CD4-positive, alpha-beta T cell treated with Interleukin-1 beta for 1 hour (primary cell): ENCODE measurements at places on chromosomes 16 and 17.
A peak's percentile ranks its signal among the peaks of the same experiment; 100 is the strongest.

GRCh38 chr16:56424791-56425438, 430 bp downstream of the AMFR start:
- peak; percentile 22 for DNase-seq

DNA sequence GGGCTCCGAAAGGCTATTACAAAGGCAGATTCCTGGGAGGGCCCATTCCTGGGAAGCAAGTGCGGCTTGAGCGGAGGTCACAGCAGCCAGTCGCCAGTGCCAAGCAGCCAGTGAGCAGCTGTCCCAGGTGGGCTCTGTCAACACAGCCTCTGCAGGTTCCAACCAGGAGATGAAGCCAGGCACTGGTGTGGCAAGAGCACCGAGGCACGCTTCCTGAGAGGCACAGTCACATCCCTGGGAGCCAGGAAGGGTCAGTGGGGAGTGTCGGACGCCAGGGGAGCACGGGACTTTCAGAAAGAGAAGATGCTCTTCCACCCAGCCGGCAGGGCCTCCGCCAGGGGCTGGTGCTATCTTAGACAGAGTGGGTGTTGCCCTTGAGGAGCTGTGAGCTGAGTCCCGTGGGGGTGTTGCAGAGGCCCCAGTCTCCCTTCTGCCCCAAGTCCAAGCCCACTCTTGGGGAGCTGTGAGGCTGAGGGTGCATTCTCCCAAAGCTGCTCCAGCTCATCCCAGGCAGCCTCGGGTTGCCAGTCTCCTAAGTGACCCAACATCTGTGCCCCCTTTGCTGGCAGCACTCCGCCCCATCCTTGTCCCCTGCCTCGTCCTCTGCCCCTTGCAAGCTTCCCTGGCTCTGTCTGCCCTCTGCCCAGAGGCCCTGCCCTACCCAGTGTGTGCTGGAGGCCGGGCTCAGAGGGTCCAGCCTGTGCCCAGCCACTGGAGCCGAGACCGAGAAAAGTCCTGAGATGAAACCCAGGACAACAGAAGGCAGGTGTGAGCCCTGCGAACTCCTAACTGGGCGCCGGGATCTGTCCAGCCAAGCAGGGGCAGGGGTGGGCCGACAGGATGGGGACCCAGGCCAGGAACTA, 6.6 kb downstream of the UBALD1 start:
- DNase-seq, result no peak

- no peak for DNase-seq
These were observed 7.8 kb downstream of the PLCG2 start for GRCh38 chr16:81786868-81787267.

DNA sequence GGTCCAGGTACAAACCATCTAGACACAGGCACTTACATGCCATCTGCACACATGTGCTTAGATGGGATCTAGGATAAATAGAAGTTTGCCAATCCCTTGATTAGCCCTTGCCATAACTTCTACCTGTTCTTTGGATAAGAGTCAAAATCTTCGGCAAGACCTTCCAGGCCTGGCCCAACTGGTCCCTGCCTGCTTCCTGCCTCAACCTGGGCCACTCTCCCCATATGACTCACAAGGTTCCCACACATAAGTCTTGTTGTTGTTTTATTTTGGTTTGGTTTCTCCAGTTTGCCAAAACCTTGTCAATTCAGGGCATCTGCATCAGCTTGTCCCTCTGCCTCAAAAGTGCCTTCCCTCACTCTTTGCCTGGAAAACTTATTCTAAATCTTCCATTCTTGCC, 95.3 kb upstream of the XYLT1 start:
- DNase-seq, result no peak

- DNase-seq, result peak; percentile 1
These were observed 17.5 kb upstream of the C17orf78 start for GRCh38 chr17:37358098-37358829.

GRCh38 chr16:67800338-67800926, 5.9 kb downstream of the RANBP10 start:
- no peak for DNase-seq

- peak; percentile 47 for DNase-seq
These were observed 146.1 kb downstream of the IRF8 start for GRCh38 chr16:86044881-86045590.

GRCh38 chr16:59144326-59144725, 410.2 kb upstream of the GOT2 start:
- DNase-seq, result no peak

DNA sequence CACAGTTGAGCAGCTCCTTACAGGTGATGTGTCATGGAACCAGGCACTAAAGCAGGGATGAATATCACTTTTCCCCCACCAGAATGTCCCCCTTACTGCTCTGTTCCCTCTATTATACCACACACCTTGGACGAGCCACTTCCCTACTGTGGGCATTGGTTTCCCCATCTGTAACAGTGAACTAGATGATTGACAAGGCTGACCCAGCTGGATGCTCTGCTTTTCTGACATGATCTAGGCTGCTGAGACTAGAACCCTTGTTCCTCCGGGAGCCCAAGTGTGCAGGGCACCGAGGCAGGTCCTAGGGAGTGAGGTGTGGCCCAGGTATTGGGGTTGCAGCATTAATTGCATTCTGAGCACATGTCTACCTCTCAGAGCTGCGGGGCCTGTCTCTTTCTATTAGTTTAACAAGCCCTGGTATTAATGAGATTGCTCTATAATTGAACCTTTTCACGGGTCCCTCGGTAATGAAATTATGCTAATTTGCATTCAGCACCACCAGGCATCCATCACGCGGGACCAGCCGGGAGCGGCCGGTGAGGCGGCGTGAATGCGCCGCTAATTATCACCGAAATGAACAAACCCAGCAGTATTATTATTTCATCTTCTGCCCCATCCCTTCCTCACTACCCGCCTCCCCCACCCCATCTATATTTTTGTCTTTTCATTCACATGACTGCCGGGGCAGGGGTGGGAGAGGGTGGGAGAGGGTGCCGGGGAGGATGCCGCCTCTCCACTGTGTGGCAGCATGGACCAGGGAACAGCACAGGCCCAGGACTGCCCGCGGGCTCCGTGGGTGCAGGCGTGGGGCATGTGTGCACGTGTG, 121.1 kb downstream of the CYLD start:
- no peak for DNase-seq

- DNase-seq, result no peak
These were observed 57.2 kb downstream of the TBC1D16 start for GRCh38 chr17:79978548-79978855.

DNA sequence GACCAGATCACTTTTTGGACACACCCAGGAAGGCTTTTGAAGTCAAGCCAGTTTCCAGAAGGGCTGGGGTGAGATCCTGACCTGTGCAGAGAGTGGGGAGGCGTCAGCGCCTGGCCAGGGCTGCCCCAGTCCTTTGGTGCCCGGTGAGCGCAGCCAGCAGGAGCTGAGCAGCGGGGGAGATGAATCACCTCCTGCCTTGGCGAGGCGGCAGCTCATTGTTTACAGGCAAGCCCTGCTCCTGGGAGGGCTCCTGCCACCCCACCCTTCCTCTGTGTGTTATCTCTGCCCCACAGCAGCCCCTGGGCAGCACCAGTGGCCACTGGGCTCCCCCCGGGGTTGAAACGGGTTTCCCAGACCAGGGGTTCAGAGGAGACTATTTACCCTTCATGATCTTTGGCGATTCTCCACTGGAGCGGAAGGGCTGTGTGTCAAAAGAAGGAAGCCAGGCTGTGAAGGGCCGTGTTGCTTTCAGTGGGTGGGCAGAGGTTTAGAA, 14.1 kb upstream of the ITGB4 start:
- DNase-seq, result no peak

GRCh38 chr16:13866073-13866472, 53.9 kb upstream of the ERCC4 start:
- peak; percentile 8 for DNase-seq

- DNase-seq, result no peak
These were observed 106.7 kb downstream of the FOXL1 start for GRCh38 chr16:86685076-86685475.

DNA sequence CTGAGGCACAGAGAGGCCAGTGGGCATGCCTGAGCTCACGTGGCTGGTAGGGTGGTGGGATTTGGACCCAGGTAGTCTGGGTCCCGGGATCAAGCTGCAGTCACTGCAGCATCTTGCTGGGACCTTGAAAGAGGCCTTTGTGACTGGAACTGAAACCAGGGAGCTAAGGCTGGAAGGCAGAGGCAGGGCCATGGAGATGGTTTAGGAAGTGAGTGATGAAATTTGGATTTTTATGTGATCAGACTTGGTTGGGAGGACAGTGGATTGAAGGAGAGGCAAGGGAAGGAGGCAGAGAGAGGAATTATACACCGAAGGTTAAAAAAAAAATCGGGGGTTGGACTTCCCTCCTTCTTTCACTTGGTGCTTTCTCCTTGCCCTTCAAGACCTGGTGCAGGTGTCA, 255.4 kb upstream of the CACNG5 start:
- DNase-seq, result no peak

GRCh38 chr16:11033629-11034420, 89.5 kb downstream of the CLEC16A start:
- no peak for DNase-seq

GRCh38 chr17:81416612-81417011, 21.4 kb downstream of the BAHCC1 start:
- no peak for DNase-seq

GRCh38 chr17:83056583-83057396, 22.6 kb upstream of the METRNL start:
- no peak for DNase-seq

GRCh38 chr16:79647586-79647985, 47.0 kb upstream of the MAF start:
- no peak for DNase-seq

DNA sequence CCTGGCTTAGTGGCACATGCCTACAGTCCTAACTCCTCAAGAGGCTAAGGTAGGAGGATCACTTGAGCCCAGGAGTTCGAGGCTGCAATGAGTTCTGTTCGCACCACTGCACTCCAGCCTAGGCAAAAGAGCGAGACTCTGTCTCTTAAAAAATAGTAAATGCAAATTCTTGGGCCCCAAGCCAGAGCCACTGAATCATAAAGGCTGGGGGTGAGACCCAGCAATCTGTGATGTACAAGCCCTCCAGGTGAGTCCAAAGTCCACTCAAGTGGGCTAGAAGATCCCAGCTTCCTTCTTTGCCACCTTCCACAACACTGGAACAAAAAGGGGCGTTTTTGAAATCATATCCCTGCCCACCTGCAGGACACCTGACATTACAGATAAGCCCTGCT, 16.9 kb downstream of the TRIM25 start:
- DNase-seq, result no peak

DNA sequence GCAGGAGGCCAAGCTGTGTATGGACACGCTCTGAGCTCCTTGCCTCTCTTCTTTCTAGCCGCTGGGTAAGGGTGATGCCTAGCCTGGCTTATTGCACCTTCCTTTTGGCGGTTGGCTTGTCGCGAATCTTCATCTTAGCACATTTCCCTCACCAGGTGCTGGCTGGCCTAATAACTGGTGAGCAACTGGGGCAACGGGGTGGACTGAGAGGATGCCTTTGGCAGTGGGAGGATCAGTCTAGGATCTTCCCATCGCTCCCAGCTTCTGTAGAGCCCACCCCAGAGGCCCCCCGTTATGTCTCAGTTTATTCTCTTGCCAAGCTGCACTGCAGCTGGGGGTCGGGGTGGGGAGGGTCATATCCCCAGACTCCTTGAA, 4.4 kb downstream of the G6PC3 start:
- DNase-seq, result no peak

GRCh38 chr17:33949100-33949499, 306.0 kb upstream of the CCL2 start:
- DNase-seq, result no peak

GRCh38 chr17:11279776-11280344, 38.8 kb downstream of the SHISA6 start:
- DNase-seq, result no peak

GRCh38 chr17:82315703-82316358, 1.6 kb downstream of the CD7 start:
- peak; percentile 49 for DNase-seq

GRCh38 chr16:11405331-11406176, 60.3 kb downstream of the RMI2 start:
- peak; percentile 47 for DNase-seq

DNA sequence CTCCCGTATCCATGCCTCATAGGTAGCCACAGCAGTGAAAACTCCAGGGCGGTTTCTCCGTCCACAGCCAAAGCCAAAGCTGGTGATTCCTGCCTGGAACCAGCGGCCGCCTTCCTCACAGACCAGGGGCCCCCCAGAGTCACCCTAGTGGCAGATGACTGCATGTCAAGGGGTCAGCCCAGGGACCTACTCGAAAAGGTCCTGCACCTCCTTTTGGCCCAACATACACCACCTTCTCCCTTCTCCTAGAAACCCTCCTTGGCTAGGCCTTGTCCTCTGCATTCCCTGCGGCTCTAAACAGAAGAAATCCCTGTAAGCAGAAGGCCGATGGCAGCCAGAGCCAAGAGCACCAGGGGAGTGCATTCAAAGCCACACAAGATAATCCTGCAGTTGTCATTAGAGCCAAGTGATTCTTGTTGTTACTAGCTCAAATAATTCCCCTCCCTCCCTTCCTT, 6.1 kb downstream of the PRSS36 start:
- no peak for DNase-seq

GRCh38 chr16:72142476-72142875, 29.5 kb downstream of the PMFBP1 start:
- no peak for DNase-seq

DNA sequence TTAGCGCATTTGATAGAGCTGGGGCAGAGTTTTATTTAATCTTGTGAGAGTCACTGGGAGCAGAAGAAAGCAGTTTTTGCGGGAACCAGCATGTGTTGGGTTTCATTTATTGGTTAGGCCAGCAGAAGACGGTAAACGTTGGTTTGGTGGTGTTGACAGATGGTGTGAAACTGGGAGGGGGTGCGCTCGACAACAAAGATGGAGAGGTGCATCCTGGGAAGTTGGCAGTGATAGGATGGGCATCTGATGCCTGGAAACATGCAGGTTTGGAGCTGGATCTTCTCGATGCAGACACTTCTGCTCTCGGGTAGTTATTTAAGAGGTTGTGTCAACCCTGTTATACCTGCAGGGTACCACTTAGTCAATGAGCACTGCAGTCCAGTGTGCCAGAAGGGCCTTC, 24.9 kb upstream of the CLEC18A start:
- no peak for DNase-seq

- DNase-seq, result no peak
These were observed 75.8 kb upstream of the CBX4 start for GRCh38 chr17:79914813-79915740.
